ENCODE measurements at places on chromosomes 1 and 21.

- DNase-seq: peak; percentile 25
These were observed 30.2 kb upstream of the KCNA2 start for GRCh38 chr1:110636149-110636935.

GRCh38 chr1:165787741-165788140 is 19.1 kb upstream of the TMCO1 start:
- no peak for DNase-seq

DNA sequence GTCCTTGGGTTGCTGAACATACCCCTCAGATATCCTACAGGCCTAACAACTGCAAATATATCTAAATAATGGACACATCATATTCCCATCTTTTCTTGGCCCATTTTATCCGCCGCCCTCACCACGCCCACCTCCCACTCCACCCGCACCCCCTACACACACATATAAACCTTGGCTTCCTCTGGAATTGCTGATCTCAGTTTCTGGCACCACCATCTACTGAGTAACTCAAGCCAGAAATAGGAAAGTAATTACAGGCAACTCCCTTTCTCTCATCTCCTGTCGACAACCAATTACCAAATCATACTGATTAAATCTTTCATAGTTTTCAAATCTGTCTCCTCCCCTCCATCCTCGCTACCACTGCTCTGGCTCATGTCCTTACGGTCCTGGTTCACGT is 4.7 kb downstream of the RGS8 start:
- DNase-seq: no peak

DNA sequence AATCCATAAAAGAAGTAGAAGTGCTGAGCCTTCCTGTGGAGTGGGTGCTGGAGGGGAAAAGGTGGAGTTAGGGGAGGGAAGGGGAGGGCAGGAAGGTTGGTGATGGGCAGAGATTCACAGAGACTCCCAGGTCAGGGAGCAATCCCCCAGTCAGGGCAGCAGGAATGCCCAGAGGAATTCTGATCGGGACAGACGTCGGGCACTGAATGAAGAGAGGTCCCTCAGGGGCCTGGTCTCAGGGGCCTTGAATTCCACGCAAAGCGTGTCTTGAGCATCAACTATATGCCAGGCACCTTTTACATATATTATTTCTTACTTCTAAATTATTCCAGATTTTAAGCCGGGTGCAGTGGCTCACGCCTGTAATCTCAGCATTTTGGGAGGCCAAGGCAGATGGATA is 7.2 kb upstream of the PADI1 start:
- no peak for DNase-seq

DNA sequence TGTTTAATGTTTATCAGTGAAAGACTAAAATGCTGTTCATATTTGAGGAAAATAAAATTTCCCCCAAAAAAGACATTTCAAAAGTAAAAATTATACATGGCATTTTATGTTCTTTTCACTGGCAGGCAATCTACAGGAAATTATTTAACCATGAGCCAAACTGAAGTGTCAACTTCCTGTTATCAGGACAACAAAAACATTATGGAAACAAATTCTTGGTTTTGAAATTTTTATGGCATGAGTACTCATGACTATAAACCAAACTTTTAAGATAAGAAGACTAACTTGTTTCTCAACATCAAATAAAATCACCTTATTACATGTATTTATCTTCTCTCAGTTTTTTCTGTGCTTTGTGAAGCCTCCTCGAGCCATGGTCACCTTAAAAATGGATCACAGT is 698.6 kb downstream of the LTN1 start:
- no peak for DNase-seq

DNA sequence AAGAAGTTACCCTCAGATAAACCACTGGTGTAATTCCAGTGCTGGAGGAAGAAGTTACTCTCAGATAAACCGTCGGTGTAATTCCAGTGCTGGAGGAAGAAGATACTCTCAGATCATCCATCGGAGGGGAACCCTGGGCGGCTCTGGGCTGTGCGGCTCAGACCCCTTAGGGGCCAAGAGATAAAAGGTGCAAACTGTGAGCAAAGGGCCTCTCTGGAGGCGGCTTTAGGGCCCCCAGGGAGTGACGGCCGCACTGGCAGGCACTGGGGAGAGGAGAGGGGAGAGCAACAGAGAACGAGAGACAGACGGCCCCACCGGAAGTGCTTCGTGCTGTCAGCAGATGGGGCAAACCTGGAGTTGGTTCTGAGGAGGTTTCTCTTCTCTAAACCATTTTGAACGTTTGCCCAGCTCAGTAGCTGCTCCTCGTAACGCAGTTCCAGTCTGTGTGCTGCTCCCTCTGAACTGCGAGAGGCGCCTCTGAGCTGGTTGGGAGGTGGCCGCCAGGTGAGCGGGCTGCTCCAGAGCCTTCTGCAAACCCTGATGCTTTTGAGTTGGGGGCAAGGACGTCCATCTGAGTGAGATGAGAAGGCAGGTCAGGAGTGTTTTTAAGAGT is 62.6 kb upstream of the COL6A1 start:
- no peak for DNase-seq

- DNase-seq: no peak
These were observed 71.4 kb downstream of the RGS2 start for GRCh38 chr1:192880231-192880630.

All from activated T-cell treated with anti-CD3 and anti-CD28 coated beads for 4 hours (primary cell).